ENCODE measurements at places on chromosomes 7 and 10.
A peak's percentile ranks its signal among the peaks of the same experiment; 100 is the strongest.

DNA sequence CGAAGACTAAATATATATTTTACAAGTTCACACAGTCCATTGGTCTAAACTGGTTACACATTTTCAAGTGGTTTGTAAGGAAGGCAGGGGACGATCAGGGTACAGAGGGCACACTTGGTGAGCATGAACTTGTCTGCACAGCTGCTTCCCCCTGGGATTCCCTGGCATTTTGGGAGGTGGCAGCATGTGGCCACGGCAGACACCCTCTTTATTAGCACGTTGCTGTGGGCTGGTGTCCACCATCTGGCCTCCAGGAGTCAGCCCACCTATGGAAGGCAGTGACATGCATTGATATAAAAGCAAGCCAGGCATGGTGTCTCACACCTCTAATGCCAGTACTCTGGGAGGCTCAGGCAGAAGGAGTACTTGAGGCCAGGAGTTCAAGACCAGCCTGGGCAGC, 350.2 kb downstream of the TYW1 start:
- no peak for DNase-seq

DNA sequence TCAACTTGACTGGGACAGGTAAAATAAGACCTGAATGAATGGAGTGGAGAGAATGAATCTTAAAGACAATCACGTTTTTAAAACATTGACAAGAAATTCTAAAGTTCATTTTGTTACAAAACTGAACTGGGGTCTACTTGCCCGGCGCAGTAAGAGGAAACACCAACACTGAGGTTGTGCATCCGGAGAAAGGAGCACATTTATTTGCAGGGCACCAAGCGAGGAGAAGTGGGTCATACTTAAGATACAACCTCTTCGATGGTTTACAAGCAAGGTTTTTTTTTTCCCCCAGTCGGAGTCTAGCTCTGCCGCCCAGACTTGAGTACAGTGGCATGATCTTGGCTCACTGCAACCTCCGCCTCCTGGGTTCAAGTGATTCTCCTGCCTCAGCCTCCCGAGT, 3.4 kb upstream of the REPIN1 start:
- no peak for DNase-seq

DNA sequence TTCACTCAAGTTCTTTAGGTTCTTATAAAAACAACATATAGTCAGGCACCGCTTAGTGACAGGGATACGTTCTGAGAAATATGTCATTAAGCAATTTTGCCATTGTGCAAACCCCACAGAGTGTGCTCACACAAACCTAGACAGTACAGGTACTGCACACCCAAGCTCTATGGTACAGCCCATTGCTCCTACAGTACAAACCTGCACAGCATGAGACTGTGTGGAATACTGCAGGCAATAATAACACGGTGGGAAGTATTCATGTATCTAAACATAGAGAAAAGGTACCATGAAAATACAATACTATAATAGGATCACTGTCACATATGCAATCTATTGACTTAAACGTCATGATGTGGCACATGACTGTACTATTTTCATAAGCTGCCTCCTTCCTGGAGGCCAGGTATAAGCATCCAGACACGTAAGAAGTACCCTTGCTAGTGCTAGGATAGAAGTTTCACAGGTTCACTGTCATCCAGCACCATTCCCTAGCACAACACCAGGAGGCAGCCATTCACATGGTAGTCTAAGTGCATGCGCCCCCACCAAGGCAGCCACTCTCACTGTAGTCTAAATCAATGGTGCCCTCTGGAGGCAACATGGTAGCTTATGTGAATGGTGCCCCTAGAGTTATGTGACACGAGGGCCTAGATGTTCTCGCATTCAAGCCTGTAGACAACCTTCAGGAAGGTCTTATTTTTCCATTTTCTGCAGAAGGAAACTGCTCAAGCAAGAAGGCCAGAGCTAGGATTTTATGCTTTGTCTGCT, 98.5 kb downstream of the ARHGAP22 start:
- DNase-seq, result no peak

DNA sequence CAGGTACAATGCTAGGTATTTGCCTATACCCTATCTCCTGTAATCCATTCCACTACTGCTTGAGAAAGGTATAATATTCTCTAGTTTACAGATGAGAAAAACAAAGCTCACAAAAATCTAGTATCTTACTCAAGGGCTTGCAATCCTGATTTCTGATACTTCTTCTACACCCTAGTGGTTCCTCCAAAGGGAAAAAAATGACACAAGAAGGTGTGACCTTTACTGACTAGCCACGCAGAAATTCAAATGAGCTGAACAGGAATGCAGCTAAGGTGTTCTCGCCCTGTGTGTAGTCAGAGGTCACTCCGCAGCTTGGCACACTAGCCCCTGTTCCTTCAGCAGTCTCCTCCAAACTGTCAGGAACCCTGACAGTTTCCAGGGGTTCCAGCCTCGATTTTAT, 59.5 kb upstream of the TM9SF3 start:
- DNase-seq, result no peak

- DNase-seq, result no peak
Measured at GRCh38 chr7:111568419-111568818, 6.1 kb upstream of the IMMP2L start.

- DNase-seq, result no peak
Measured at GRCh38 chr10:108385963-108386362, 1221.5 kb upstream of the SORCS1 start.

GRCh38 chr10:102101152-102101551, 19.0 kb downstream of the LDB1 start:
- no peak for DNase-seq

- DNase-seq, result no peak
Measured at GRCh38 chr10:89310056-89310893, 8.4 kb downstream of the IFIT2 start.

- no peak for DNase-seq
Measured at GRCh38 chr7:45599851-45600706, 25.9 kb downstream of the ADCY1 start.

DNA sequence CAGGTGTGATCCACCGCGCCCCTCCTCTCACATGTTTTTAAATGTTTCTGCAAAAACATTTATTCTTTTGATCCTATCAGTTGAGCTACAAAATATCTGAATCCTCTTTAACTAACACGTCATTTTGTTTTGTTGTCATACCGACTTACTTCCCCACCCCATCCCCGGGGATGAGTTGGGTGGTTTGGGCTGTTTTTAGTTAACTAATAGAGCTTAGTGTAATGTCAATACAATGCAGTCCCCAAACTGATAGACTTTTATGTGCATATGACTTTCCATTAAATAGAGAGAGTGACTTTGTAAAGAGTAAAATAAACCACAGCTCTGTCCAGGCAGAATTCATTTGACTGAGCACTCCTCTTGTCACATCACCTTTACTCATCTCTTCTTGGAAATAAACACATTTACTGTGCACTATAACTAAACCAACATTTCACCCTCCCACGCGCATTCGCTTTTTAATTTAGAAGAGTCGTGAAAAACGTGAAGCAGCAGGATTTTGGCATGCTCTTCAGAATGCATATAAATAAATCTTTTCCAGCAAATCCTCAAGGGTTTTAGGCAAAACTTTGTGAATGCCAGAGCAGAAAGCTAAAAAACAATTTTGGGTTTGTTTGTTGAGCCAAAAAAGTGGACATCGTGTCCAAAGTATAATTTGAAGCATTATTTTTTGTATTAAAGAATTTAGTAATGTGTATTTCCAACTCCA, 187.4 kb upstream of the MGMT start:
- no peak for DNase-seq

DNA sequence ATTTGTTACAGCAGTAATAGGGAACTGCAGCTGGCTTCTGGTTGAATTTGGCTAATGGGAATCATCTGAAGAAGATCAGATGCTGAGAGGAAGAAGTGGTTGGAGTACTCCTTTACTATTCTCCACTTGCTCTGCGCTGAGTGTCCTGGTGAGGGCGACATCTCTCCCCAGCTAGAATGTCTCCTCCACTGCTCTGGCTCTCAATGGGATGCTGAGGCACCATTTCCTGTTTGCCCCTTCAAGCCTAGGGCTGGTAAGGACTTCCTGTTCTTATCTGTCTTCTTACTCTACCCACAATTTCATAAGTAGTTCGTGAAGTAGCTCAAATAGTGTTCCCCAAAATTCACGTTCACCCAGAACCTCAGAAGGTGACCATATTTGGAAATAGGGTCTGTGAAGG, 43.2 kb upstream of the TES start:
- no peak for DNase-seq

DNA sequence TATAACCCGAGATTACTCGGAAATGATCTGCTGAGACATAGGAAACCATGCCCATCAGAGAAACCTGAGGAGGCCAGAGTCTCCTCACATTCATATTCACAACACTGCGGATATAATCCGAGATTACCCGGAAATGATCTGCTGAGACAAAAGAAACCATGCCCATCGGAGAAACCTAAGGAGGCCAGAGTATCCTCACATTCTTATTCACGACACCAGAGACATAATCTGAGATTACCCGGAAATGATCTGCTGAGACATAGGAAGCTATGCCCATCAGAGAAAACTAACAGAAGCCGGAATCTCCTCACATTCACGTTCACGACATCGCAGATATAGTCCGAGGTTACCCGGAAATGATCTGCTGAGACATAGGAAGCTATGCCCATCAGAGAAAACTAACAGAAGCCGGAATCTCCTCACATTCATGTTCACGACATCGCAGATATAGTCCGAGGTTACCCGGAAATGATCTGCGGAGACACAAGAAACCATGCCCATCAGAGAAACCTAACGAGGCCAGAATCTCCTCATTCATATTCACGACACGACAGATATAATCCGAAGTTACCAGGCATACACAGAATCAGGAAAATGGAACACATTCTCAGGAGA, 422.3 kb upstream of the AKR1E2 start:
- no peak for DNase-seq

DNA sequence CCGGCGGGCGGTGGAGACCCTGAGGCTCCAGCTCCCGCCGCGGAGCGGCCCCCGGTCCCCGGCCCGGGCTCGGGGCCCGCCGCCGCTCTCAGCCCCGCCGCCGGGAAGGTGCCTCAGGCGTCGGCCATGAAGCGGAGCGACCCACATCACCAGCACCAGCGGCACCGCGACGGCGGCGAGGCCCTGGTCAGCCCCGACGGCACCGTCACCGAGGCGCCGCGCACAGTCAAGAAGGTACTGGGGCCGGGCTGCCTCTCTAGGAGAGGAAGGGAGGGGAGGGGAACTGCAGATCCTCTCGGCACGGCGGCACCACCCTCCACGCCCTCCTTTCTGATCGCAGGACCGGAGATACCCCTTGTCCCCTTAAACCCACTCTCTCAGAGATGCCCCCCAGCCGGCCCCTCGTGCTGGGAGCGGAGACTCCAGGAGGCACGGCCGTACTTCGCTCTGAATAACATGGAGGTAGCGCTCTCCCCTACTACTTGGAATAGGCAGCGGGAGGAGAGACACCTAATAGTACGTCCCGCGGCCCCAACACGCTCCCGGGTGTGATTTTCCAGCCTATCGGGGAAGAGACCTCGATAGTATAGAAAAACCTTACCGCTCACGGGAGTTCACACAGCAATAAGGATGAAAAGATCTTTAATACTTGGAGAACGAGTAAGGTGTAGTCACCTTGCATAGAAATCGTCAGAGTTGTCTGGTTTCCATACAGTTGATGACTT, 538 bp downstream of the AHCYL2 start:
- DNase-seq, result peak; percentile 52

DNA sequence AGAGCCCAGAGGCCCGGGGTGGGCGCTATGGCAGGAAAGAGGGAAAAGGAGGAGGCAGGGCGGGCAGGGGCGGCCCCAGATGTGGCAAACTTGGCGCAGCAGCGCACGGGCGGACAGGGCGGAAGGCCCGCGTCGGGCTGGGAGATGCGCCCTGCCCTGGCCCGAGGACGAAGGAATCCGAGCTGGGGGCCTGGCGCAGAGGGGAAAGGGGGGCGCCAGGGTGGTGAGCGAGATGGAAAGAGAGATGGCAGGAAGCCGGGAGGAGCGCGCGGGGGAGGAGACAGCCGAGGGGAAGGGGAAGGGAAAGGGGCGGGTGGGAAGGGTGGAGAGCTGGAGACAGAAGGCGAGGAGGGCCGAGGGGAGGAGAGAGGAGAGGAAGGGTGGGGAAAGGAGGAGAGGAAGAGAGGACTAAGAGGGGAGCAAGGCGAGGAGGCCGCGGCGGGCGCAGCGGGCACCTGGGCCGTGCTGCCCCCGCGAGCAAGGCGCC, at the start of gene MARVELD1:
Gene MARVELD1 (plus strand): TSS at position 392 of the 487 bp plus-strand sequence. CDS start 147 bp downstream, outside the sequence.
- peak; percentile 19 for DNase-seq

- no peak for DNase-seq
Measured at GRCh38 chr10:76356557-76356956, 925.1 kb downstream of the LRMDA start.

DNA sequence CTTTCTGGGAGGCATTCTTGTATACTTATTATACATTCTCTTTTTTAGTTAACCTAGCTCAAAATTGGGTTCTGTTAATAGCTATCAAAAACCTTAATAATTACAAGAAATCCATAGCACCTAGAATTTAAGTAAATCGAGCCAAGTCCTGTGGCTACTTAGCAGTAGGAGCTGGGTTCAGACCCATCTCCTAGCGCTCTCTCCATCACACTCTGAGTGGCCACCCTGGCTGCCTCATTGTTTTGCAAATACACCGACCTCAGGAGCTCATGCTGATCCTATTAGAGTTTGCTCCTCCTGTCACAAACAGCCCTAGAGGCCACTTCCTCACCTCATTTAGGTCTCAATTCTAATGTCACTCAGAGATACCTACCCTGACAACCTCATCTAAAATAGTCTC, 46.2 kb upstream of the OSBPL3 start:
- DNase-seq, result no peak

- no peak for DNase-seq
Measured at GRCh38 chr10:120098232-120098930, 205.9 kb downstream of the SEC23IP start.

DNA sequence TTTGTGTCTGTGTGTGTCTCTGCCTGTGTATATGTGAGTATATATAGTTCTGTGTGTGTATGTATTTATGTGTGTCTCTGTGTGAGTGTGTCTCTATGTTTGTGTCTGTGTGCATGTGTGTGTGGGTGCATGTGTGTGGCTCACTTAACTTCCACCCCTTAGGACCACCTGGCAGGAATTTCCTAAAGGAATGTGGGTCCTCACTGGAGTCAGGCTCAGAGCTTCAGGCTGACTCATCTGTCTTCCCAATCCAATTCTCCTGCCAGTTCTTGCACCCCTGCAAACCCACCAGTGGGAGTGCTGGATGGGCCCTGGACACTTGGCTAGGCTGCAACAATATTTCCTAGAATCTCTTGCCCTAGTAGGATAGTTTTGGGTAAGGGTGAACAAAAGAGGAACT, 70.2 kb upstream of the GRB10 start:
- no peak for DNase-seq

DNA sequence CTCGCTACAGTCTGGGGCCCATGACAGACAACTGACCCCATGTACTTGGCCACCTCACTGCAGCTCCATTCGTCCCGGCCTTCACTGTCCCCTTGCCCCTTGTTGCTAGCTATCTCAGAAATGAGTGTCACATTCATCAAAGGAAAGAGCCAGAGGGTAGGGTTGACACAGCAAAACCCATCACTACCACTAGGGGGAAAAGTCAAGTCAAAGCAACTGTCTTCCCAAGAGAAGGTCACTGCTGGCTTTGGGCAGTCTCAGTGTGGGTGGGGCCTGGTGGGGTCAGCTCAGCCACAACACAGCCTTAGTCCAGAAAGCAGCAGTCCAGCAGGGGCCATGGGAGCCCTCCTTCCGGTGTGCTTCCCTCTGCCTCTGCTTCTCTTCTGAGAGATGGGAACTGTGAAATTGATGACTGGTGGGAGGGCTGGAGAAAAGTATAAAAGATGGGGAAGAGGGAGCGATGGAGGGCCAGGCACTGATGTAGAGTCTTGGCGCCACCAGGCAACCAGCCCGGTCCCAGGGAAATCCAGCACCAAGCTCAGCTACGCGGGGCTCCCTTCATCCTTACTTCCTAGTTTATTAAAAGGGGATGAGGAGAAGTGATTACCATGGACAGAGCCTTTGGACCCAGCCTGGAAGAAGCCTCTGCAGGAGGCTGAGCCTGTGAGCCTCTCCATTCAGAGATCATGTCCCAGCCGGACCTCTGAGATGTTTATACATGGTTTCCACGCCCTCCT, 58.0 kb downstream of the PLXNA4 start:
- no peak for DNase-seq
